ENCODE measurements at places on chromosomes 11 and 22. TPM values are rescaled to one million over a fixed set of nuclear protein-coding genes. Genes with fewer than 3 reads are reported as not detected.
A peak's percentile ranks its signal among the peaks of the same experiment; 100 is the strongest.

ENDOD1 gene
- 25.9 TPM for total RNA-seq

BCO2 gene
- 1.3 TPM for total RNA-seq

C22orf31 gene
- not detected for total RNA-seq

RASL10A gene
- total RNA-seq: 0.62 TPM

OR56A1 gene
- total RNA-seq: not detected

ZC3H12C gene
- 0.69 TPM for total RNA-seq

OR6T1 gene
- total RNA-seq: not detected

LRRC74B gene
- not detected for total RNA-seq

CNTN5 gene
- total RNA-seq: not detected

STIM1 gene
- 61.1 TPM for total RNA-seq

POU2AF3 gene
- not detected for total RNA-seq

DNA sequence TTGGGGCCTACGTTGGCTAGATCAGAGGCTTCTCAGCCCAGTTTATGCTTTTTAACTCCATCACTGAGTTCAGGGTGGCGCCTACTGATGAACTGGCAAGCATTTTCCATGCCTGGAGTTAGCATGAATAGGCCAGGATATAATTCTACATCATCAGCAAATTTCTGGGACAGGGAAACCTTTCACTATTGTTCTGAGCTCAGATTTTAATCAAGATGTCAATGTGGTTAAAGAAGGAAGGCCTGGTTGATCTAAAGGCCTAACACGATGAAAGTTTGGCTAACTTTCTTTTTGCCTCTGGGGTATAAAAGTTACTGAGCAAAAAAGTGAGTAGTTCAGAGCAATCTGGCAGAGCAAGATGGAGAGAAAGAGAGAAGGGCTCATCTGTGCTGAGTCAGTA is 21.7 kb upstream of the IFITM3 start:
- no peak for DNase-seq

- no peak for DNase-seq
Measured at GRCh38 chr22:27687984-27688545, 113.5 kb downstream of the MN1 start.

DNA sequence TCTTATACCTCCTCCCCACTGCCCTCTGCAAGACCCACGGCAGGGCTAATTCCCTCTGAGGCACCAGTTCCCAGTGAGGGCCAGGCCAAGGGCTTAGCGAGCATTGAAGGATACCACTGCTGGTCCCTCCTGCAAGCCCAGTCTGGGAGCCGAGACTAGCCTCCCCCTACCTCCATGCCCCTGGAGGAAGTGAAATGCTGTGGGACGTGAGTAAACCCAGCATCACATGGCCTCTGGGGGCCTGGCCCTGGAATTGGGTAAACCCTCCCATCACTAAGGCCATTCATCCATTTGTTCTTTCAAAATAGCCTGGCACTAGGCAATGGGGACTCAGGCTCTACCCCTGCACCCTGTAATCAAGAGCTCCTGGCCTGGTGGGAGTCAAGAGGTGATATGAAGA is 24.7 kb downstream of the ARAP1 start:
- no peak for DNase-seq

DNA sequence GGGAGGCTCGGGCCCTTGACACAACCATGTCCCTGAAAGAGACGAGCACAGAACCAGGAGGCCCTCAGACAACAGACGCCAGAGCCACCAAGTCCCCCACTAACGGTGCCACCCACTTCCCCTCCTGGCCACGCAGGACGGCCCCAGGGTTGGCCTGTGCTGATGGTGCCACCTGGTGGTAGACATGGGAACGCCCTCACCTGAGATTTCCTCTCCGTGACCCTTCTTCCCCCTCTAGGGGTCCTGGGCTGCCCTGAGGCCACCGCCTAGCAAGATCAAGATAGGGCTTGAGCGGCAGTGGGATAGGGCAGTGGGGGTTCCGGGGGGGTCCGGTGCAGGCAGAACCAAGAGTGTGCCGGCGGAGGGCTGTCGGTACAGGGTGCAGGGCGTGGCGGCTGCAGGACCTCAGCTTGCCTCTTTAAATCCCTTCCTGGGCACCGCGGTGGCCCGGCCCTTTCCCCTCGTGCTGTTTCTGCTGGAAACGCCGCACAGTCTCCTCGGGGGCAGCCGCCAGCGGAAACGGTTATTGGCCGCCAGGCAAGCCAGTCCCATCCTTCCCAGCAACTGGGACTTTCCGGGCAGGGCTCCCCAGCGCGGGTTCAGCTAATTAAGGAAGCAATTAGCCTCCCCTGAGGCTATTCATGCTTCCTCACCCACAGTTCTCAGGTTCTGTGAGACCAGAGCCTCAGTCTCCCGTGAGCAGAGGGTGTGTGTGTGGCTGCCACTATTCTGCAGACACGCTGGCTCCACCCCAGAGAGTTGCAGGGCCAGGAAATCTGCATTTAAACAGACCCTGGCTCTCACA is 5.5 kb upstream of the NFAM1 start:
- DNase-seq: peak; percentile 86

DNA sequence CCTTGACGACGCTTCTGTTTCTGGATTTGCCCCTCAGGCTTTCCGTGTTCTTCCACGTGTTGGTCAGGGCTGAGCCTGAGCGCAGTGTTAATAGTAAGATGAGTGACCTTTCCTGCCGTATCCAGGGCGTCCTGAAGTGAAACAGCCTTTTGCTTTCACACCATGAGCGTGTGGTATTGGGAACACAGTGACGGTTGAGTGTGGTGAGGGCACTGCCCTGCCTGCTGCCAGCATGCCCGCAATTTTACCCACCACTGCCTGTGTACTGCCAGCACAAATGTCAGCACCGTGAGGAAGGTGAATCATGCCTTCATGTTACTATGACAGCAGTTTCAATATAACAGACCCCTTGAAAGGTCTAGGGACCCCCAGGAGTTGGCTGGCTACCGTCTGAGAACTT is 217.1 kb downstream of the TBC1D22A start:
- no peak for DNase-seq

DNA sequence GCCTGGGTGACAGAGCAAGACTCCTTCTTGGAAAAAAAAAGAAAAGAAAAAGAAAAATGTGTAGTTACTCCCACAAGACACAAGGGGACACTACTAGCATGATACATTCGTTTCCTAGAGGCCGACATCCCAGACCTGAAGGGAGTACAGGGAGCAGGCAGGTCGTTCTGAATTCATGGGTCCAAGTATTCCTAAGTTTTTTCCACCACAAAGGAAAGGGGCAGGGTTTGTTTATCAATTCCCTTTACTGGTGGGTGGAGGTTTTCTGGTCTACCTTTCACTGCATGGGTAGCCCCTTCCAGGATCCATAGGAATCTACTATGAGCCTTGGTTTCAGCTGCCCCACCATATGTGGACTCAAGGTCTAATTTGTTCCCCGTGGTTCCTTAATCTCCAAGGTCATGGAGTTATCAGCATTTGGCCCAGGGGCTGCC is 11.8 kb downstream of the TIGD3 start:
- peak; percentile 30 for DNase-seq

DNA sequence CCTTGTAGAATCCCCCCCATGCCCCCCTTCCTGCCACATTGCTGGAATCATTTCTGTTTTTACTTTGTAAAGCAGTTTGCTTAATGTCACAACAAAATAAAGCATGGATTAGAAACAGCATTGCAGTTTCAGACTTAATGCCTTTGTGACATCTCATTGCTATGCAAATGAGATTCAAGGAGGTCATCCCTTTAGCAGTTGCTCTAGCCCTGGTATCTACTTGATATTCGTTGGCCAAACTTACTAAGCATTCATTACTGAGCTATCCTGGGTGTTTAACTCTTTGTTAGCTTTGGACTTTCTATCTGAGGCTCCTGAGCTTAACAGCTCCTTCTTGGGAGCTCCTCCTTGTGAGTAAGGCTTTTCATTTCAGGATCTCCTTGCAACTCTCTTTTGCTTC is 16.3 kb downstream of the FAT3 start:
- no peak for DNase-seq

DNA sequence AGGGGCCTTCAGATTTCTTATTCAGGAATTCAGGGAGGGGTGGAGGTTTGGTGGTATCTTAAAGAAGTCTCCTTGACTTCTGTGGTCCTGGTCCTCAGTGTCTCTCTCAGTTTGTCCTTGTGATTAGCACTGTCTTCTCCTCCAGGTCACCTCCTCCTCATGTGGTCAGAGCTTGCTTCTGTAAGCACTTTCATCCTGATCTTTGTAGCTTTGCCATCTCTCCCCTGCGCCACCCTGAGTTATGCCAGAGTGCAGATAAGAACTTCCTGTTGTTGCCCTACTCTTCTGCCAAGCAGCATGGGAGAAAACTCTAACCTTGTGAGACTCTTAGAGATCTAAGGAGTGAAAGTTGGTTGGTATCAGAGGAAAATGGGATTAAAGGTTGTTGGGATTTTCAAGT is 30.9 kb downstream of the MICAL2 start:
- DNase-seq: no peak

- no peak for DNase-seq
Measured at GRCh38 chr11:129247135-129247534, 55.0 kb upstream of the ARHGAP32 start.

DNA sequence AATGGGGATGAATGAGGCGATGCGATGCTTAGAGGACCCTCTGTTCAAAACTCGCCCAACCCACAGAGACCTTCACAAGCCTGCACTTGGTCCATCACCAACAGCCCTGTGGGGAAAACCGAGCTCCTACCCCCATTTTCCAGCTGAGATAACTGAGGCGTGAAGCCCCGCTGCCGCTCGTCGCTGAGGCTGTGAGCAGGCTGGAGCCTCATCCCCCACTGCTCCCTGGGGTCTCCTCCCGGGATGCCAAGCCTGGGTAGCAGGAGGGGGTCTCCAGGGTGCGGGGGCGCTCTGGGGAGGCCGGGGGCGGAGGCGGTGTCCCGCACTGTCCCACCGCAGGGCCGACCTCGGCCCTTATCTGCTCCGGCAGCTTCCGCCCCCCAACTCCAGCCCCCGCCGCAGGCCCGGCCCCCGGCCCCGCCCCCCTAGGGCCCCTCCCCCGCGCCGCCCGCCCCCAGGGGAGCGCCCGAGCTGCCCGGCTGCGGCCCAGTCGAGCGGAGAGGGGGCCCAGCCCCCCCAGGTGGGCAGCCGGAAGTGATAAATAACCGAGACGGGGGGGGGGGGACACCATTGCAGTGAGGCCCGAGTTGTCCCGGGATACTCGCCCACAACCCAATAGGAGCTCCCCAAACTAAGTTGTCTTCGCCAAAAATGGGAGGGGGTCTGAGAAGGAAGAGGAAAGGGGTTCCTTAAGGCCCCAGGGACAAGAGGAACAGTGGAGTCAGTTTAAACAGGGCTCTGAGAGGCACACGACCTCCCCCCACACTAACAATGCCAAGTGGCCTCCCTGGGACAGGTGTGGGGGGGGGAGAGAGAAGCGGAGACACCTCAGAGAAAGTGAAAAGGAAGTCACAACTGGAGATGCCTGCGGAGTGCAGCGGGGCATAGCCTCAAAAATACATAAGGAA is 8.3 kb upstream of the SLC39A13 start:
- DNase-seq: peak; percentile 51

DNA sequence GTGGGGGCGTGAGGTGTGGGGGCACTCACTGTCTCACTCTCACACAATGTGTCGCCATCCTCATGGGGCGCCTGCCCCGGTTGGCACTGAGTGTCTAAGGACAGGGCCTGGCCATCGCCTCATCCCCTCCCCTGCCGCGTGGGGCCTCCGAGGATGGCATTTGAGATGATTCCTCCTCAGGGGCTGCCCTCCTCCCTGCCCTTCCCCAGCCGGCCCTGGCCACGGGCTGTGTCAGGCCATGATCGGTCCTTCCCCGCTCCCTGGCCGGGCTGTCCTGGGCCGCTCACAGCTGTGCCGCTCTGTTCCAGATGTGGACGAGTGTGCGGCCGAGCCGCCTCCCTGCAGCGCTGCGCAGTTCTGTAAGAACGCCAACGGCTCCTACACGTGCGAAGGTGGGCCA is 4.5 kb downstream of the CRELD2 start:
- DNase-seq: no peak

GRCh38 chr11:124899383-124900145 is 1.9 kb upstream of the ROBO4 start:
- no peak for DNase-seq

DNA sequence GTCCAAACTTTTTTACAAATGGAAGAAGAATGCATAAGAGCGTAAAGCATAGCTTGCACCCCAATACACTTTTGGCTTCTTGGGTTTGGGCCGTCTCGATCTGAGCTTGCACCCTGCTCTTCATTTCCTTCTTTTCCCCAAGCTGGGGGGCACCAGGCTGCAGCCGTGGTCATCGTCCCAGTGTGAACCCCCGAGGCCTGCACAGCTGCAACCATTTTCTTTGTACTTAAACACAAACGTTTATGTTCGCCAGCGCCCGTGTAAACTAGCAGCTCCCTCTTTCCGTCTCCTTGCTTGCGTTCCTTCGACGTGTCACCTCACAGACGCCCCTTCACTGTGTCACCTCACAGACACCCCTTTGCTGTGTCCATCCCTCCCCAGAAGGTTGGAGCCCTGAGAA is 10.1 kb downstream of the KRTAP5-5 start:
- DNase-seq: no peak

GRCh38 chr11:71519546-71519945 is 7.5 kb upstream of the KRTAP5-7 start:
- DNase-seq: no peak

DNA sequence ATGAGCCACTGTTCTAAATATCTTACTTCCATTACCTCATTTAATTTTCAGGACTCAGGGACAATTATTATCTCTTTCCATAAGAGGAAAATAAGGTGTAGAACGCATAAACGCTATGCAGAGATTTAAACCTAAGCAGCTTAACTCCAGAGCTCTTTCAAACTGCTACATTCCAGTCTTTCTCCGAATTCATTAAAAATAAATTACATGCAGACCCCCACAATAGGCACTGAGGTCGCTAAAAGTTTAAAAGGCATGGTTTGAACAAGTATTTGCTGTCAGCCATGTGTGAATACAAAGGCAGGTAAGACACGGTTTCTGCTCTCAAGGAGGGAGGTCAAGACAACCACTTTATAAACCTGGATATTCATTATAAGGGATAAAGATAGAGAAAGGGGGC is 983 bp downstream of the NARS2 start:
- no peak for DNase-seq

- no peak for DNase-seq
Measured at GRCh38 chr11:75770102-75770501, 1.5 kb downstream of the DGAT2 start.

DNA sequence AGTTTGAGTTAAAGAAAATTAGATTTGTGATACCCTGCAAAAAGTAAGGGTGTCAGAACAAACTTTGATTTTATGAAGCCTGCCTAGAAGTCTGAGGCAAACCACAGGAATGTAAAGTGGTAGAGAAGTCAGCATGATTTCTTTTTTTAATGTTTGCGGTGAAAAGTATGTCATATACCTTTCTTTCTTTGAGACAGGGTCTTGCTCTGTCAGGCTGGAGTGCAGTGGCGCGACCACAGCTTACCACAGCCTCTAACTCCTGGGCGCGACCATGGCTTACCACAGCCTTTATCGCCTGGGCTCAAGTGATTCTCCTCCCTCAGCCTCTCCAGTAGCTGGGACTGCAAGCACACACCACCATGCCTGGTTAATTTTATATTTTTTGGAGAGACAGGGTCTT is 4.7 kb downstream of the API5 start:
- DNase-seq: peak; percentile 41

GRCh38 chr11:93236741-93237675 is 39.2 kb upstream of the SLC36A4 start:
- peak; percentile 31 for DNase-seq

Measured in activated CD4-positive, alpha-beta memory T cell treated with anti-CD3 and anti-CD28 coated beads for 36 hours (primary cell).